ENCODE measurements at places on chromosomes 1 and 21.

DNA sequence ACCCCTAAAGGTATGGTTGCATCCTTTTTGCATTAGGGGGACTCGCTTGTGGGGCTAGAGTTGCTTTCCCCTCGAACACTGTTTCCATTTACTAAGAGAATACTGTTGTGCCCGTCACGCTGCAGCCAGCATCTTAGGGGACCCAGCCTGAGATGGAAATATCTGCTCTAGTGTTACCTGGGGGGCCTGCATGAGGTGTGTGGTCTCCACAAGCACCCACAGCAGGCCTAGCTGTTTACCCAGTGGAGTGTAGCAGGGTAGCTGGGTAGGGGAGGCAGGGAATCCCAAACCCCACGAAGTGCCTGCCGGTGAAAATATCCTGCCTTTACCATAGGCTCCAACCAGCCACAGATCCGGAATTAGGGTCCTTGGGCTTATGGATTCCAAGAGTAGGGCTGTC is 303.6 kb downstream of the PTPRU start:
- no peak for DNase-seq

GRCh38 chr1:235843461-235843961 is 23.2 kb downstream of the LYST start:
- DNase-seq = no peak

- DNase-seq = no peak
Observed at GRCh38 chr1:177411381-177411780, 240.6 kb downstream of the BRINP2 start.

DNA sequence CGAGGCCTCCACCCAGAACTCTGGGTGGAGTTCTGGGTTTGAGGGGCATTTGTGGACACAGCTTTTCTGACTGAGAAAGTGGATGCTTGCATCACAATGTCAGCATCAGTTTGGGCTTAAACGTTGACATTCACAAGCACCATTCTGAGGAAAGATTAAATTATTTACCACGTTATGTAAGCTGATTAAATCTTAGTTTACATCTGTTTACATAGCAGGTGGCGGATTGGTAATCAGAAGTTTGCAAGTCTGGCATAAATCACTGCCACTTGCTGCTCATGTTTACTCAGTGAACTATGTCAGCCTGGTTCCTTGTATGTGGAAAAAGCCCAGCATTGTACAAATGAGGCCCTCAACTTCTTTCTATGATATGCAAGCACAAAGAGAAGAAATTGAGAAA is 310.1 kb downstream of the PAPPA2 start:
- DNase-seq = no peak

DNA sequence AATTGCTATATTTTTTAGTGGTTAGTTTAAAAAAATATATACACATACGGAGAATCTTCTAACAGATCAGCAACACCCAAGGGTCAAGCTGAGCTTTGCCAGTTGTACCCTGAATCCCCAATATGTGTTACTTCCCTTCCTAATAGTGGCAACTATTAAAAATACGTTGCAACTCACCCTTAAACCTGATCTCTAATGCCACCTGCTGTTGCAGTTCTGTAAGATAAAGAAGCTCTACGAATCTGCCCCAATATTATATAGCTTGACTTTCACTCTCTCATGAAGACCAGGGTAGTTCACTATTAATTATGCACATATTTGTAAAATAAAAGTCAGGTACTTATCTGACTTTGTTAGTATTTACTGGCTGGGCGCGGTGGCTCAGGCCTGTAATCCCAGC is 58.4 kb downstream of the ASH1L start:
- no peak for DNase-seq

- DNase-seq = no peak
Observed at GRCh38 chr1:25643929-25644328, 27.3 kb downstream of the MAN1C1 start.

GRCh38 chr1:109769330-109770078 is 5.8 kb upstream of the EPS8L3 start:
- no peak for DNase-seq

Data from CD4-positive, CD25-positive, alpha-beta regulatory T cell (primary cell).